Activated CD4-positive, alpha-beta memory T cell treated with anti-CD3 and anti-CD28 coated beads, Interleukin-2, amount 10 ng/mL, durations not matched to agents 7 days and 5 days (primary cell): ENCODE measurements at places on chromosomes 3 and 15. TPM values are rescaled to one million over a fixed set of nuclear protein-coding genes. Genes with fewer than 3 reads are reported as not detected.

The ANKUB1 gene
- total RNA-seq: not detected

The PATL2 gene
- 36.3 TPM for total RNA-seq

The DPPA2 gene
- total RNA-seq: not detected

The C2CD4A gene
- total RNA-seq: 0.40 TPM

The FSIP1 gene
- total RNA-seq: 0.58 TPM

The PPM1L gene
- 5.9 TPM for total RNA-seq

The KY gene
- not detected for total RNA-seq

GRCh38 chr15:91102546-91103330 lies 2.7 kb downstream of the SV2B start:
- no peak for DNase-seq

GRCh38 chr3:164940745-164941144 lies 137.6 kb downstream of the SI start:
- no peak for DNase-seq

DNA sequence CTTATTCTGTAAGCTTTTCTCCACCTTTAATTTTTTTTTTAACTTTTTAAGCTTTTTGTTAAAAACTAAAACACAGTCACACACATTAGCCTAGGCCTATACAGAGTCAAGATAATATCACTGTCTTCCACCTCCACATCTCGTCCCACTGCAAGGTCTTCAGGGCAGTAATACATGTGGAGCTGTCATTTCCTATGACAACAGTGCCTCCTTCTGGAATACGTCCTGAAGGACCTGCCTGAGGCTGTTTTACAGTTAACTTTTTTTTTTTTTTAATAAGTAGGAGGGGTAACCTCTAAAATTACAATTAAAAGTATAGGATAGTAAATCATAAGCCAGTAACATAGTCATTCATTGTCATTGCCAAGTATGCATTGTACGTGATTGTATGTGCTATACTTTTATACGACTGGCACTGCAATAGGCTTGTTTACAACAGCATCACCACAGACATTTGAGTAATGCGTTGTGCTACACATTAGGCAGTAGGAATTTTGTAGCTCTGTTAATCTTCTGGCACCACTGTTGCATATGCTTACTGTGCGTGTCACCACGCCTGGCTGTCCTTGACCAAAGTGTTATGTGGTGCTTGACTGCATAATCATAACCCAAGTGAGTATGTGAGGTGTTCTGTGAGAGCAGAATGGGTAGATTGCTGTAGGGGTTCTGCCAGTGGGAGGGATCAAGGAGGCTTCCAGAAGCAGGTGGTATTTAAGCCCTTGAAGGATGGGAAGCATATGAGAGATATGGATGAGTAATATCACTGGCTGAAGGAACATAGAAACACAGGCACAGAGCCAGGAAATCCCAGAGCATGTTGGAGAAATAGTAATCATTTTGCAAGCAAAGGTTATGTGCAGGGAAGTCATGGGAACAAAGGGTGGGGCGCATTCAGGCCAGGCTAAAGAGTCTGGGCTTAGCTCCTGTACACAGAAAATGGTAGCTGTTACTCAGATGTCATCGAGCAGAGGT lies 18.3 kb downstream of the FBXO22 start:
- DNase-seq: no peak

DNA sequence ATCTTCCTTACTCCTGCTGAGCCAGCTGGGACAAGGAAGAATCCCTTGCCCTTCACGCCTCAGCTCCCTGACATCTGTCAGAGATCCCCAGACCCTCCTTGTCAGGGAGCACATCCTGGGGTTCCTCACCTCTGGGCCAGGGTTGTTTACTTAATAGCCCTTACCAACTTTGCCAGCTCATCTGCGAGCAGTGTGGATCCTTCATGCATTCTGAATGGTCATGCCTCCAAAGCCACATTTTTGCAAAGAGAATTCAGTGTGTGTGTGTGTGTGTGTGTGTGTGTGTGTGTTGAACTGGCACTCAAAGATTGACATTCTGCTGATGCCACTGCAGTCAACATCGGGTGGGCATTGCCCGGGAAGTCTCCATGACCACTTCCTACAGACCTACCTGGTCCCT lies 112.6 kb downstream of the SLC49A4 start:
- DNase-seq: no peak

DNA sequence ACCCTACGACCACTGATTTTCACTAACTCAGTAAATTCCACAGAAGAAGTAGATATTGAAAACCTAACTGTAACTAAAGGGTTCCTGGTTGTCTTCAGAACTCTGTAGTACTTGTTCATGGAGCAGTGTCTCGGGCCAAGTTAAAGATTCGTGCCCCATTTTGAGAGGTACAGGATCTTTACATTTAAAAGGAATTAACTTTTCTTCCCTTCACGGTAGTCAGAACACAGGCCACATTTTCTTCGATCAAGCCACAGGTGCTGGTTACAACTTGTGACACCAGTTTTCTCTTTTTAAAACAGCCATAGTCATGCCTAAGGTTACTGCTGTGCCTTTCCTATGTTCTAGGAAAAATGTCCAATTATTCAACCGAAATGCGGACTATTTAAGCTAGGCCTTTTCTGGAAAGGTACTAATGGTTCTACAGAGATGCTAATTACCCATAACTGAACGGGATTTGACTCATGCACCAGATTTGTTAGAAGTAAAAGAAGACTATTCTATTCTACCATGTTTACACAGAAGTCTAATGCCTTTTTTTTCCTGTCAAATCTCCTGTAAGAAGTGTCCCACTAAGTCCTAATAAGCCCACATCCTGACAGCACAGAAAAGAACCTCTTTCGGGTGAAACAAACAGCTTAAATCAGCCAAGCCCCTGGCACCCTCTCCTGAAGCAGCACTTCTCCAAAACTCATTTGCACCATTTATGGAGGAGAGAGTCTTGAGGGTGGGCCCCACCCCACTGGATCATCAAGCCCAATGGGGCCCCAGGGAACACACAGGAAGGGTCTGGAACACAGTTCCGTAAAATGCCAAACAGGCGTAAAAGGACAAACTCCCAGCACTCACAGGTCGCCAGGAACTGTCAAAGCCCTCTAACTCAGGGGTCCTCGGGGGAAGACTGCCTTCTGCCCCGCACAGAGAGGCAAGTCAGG lies 1.9 kb downstream of the LRIG1 start:
- peak; percentile 16 for DNase-seq

- DNase-seq: peak; percentile 25
Observed at GRCh38 chr3:159273608-159274007, 471.8 kb downstream of the MFSD1 start.

- DNase-seq: no peak
Observed at GRCh38 chr15:38533416-38533915, 31.1 kb downstream of the RASGRP1 start.
